ENCODE measurements at places on chromosomes 2 and 18. TPM values are rescaled to one million over a fixed set of nuclear protein-coding genes. Genes with fewer than 3 reads are reported as not detected.

The PRPF40A gene
- 73.3 TPM for total RNA-seq

The CLEC4F gene
- total RNA-seq, result 0.18 TPM

The DYNAP gene
- not detected for total RNA-seq

The ZNF385B gene
- not detected for total RNA-seq

The TSHZ1 gene
- total RNA-seq, result 33.5 TPM

The GKN2 gene
- total RNA-seq, result not detected

The NEURL3 gene
- total RNA-seq, result 0.68 TPM

The GPBAR1 gene
- 0.35 TPM for total RNA-seq

The ATP6V1C2 gene
- not detected for total RNA-seq

The CYP27C1 gene
- 1.9 TPM for total RNA-seq

The TUBA4B gene
- total RNA-seq, result not detected

The PRKAG3 gene
- total RNA-seq, result not detected

The ASAP2 gene
- 71.6 TPM for total RNA-seq

The POTEI gene
- total RNA-seq, result 0.06 TPM

The UGT1A4 gene
- 0.12 TPM for total RNA-seq

The PSTPIP2 gene
- 8.9 TPM for total RNA-seq

The RGPD8 gene
- total RNA-seq, result 4.6 TPM

The IL37 gene
- total RNA-seq, result not detected

The CYP20A1 gene
- total RNA-seq, result 29.6 TPM

The LOXL3 gene
- 2.7 TPM for total RNA-seq

The IL18R1 gene
- total RNA-seq, result 5.3 TPM

The CYP27A1 gene
- total RNA-seq, result 15.8 TPM

The SCG2 gene
- 0.29 TPM for total RNA-seq

The WNT10A gene
- total RNA-seq, result not detected

The PTPN18 gene
- 26.0 TPM for total RNA-seq

The GCG gene
- total RNA-seq, result not detected

The PLCD4 gene
- 0.93 TPM for total RNA-seq

The DPP4 gene
- 3.8 TPM for total RNA-seq

The RFTN2 gene
- 4.6 TPM for total RNA-seq

The ANKRD12 gene
- 12.5 TPM for total RNA-seq

The CNGA3 gene
- total RNA-seq, result not detected

The BBS5 gene
- total RNA-seq, result 5.5 TPM

The ADAM17 gene
- 42.2 TPM for total RNA-seq

The GPN1 gene
- total RNA-seq, result 32.7 TPM

The RAB17 gene
- 0.39 TPM for total RNA-seq

The CXCR4 gene
- 211 TPM for total RNA-seq

The KLHL41 gene
- total RNA-seq, result 0.87 TPM

The COL5A2 gene
- total RNA-seq, result 229 TPM

The SERPINB13 gene
- total RNA-seq, result not detected

The BMP10 gene
- not detected for total RNA-seq

The RND3 gene
- 101 TPM for total RNA-seq

The LOXHD1 gene
- not detected for total RNA-seq

The PPP1R1C gene
- 0.93 TPM for total RNA-seq

The PLCL1 gene
- 5.0 TPM for total RNA-seq

The SOX11 gene
- 12.7 TPM for total RNA-seq

The CERS6 gene
- 13.5 TPM for total RNA-seq

The FABP1 gene
- not detected for total RNA-seq

The DSG1 gene
- not detected for total RNA-seq

The CD8B gene
- not detected for total RNA-seq

The PIKFYVE gene
- total RNA-seq, result 27.2 TPM

The OTOS gene
- total RNA-seq, result not detected

The TGFA gene
- total RNA-seq, result 0.93 TPM

The NRP2 gene
- 533 TPM for total RNA-seq

The LDLRAD4 gene
- 2.2 TPM for total RNA-seq

The NTSR2 gene
- total RNA-seq, result not detected

The UPP2 gene
- not detected for total RNA-seq

The LRPPRC gene
- total RNA-seq, result 49.0 TPM

The SH2D6 gene
- total RNA-seq, result not detected

All from glomerular endothelial cell (primary cell).